Cortex of kidney (tissue), 1 donor: ENCODE measurements at places on chromosomes 13 and 19.

DNA sequence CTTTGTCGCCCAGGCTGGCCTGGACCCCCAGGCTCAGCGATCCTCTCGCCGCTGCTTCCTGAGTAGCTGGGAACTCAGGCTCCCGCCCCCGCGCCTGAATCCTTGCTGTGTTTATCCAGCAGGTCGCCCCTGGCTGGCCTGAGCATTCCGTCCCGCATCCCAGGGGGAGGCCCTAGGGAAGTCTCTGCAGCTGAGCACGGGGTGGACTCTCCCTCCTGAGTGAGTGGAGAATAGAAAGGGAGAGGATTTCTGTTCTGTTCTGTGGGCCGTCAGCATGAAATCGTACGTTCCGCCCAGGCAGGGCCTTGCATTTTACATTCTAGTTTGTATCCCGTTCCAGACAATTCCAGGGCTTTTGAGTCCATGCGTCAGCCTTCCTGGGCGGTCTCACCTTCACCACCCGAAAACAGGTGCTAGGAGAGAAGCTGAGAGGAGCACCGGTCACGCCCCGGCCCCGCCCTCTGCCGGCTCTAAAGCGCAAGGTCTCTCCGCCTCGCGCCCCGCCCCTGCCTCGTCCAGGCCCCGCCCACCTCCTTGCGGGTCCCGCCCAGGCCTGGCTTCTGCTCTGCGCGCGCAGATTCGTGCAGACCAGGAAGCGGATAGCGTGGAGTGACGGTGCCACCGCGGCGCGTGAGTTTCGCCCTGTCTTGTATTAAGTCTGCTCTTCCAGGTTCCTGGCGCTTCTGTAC, at the start of gene ZNF761:
Gene ZNF761, plus strand, starts transcription at position 586 of the 689 bp plus-strand sequence. CDS start 15,285 bp downstream, outside the sequence.
- peak; percentile 48 for DNase-seq

GRCh38 chr19:48629599-48630295, 7.4 kb downstream of the DBP start:
- no peak for DNase-seq

DNA sequence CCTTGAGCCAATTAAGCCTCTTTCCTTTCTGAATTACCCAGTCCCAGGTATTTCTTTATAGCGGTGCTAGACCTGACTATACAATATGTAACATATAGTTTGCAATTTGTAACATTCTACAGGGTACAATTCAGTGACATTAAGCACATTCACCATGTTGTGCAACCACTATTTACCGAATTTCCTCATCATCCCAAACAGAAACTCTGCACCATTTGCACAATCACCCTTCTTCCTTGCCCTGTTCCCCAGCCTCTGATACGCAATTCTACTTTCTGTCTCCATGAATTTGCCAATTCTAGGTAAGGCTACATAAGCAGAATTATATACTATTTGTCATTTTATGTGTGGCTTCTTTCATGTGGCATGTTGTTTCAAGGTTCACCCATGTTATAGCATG, 13.7 kb upstream of the SIGLEC10 start:
- no peak for DNase-seq

DNA sequence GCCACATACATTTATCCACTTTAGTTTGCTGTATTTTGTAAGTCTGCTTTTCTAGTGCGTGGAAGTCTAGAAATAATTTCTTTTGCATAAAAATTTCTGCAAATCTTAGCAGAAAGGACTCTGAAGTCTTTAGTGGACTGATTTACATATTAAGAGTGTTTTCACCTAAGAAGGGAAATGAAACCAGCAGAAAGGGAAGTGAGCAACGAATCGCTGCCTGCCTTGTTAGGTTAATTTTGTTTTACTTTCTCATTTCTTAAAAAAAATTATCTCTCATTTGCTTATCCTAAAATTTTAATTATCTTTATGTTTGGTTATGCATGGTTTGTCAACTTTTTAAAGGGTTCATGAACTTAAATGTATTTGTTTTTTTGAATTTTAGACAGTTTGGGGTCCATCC, 767 bp upstream of the GPR18 start:
- no peak for DNase-seq

DNA sequence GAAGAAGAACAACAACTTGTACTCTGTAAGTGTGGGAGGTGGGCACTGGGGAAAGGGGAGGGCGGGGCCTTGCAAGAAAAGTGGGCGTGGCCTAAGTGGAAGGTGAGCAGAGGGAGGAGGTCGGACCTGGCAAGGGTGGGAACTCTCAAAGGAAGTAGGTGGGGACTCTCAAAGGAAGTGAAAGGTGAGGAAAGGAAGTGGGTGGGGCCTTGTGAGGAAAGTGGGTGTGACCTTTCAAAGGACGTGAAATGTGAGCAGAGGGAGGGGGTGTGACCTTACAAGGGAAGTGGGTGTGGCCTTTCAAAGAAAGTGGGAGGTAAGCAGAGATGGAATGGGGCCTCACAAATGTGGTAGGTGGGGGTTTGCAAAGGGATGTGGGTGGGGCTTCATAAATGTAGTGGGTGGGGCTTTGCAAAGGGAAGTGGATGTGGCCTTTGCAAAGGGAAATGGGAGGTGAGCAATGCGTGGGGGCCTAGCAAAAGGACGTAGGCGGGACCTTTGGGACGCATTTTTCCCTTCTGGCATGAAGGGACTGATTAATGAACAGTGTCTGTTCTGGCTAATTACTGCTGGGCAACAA, 25.9 kb downstream of the ACSBG2 start:
- no peak for DNase-seq

- DNase-seq: no peak
Measured at GRCh38 chr13:33108620-33109019, 92.4 kb downstream of the KL start.

GRCh38 chr13:42717176-42717575, 64.2 kb upstream of the FAM216B start:
- no peak for DNase-seq

- DNase-seq: no peak
Measured at GRCh38 chr19:2634228-2634951, 68.1 kb downstream of the GNG7 start.

- no peak for DNase-seq
Measured at GRCh38 chr19:55649268-55650125, 1.5 kb downstream of the CCDC106 start.

DNA sequence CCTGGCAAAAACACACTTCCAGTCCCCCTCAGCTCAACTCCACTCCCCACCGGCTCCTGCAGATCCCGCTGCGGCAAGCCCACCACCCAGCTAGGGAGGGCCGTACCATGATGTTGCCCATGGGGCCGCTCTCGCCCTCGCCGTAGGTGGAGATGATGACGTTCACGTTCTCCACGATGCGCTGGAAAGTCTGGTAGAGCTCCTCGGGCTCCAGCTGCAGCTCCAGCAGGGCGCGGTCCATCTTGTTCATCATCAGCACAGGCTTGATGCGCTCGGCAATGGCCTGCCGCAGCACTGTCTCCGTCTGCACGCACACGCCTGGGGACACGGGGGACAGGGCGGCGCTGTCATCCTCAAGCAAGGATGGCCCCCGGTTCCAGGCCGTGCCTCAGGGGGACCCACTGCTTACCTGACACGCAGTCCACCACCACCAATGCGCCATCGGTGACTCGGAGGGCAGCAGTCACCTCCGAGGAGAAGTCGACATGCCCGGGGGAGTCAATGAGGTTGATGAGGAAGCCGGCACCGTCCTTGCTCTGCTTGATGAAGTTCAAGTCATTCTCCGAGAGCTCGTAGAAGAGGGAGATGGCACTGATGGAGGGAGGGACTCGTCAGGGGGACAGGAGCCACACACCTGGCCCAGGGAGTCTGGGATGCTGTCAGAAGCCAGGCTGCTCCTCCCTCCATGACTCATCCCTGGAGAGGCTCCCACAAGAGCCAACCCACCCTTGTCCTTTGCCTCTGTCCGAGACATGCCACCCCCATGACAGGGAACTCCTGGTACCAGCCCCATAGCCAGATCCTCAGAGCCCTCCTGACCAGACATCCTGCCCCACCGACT, 2.3 kb downstream of the EEF2 start:
- no peak for DNase-seq

GRCh38 chr19:30253581-30253996, 118.6 kb upstream of the ZNF536 start:
- no peak for DNase-seq
